ENCODE measurements at places on chromosomes 3 and 15. TPM values are rescaled to one million over a fixed set of nuclear protein-coding genes. Genes with fewer than 3 reads are reported as not detected.

- DNase-seq: no peak
- H3K36me3 ChIP-seq: no peaks in the 10 kb centered on the region
- H3K4me1 ChIP-seq: no peaks in the 10 kb centered on the region
- H3K4me3 ChIP-seq: no peak overlapping the region
- H3K27ac ChIP-seq: no peak overlapping the region
Observed at GRCh38 chr3:38561746-38562466, 65.8 kb downstream of the EXOG start.

DNA sequence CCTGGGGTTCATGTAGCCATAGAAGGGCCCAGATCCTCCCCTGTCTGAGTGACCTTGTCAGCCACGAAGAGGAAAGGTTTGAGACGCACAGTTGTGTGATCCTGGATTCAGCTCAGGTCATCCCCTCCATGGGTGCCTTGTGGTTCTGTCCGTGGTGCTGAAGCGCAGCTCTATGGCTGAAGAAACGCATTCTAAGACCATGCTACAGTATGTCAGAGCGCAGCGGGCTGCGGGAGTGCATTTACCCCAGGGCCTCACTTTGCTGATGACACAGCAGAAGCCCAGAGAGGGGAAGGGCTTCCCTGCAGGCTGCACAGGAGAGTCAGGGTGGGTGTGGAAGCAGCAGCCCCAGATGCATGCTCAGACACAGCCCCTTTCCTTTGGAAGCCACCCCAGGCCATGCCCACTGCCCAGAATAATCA, 68.8 kb upstream of the IQSEC1 start:
- no peak for DNase-seq
- H3K4me3 ChIP-seq: no peak overlapping the region
- no peaks in the 10 kb centered on the region for H3K36me3 ChIP-seq
- H3K27me3 ChIP-seq: no peaks in the 10 kb centered on the region
- H3K27ac ChIP-seq: no peak overlapping the region

MUSTN1 gene
- not detected for total RNA-seq

GP5 gene
- total RNA-seq: not detected

DNA sequence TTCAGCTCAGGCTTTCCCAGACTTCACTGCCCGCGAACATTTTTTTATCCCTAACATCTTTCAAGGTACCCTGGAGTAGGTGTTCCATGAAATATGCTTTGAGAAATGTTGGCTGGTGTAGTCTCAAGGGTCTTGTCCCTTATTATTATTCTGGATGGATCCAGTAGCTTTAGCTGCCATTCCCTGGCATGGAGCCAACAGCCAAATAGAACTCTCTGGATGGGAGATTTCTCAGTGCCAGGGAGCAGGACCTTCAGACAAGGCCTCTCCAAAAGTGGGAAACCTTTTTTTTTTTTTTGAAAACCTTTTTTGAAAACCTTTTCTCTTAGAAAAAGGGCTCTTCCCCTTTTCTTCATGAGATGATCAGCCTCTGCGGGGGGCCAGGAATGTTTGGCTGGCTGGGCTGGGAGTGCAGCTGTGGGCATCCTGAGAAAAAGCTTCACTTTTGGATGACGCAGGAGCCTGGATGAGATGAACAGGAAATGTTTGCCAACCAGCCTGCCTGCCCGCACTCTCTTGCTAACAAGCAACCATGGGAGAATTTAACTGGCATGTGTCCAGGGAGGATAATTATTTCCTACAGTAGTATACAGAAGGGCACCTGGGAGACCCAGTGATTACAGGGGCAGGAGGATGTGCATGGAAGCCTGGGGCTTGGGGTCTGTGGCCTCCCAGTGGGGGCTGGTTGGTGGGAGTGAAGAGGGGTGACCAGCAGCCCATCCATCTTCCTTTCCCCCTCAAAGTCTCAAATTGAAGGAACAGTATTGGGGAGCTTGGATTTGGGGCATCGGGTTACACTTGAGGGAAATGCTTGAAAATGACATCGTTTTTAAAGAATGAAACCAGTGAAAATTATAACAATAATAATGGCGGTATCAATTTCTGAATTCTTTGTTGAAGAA, 109.1 kb upstream of the LRIG1 start:
- H3K27me3 ChIP-seq: no peaks in the 10 kb centered on the region
- H3K27ac ChIP-seq: no peak overlapping the region
- no peak overlapping the region for H3K4me3 ChIP-seq
- DNase-seq: peak; percentile 81

GRCh38 chr3:172239218-172239790, 199.9 kb downstream of the FNDC3B start:
- no peak overlapping the region for H3K4me3 ChIP-seq
- no peaks in the 10 kb centered on the region for H3K36me3 ChIP-seq
- no peak for DNase-seq
- no peak overlapping the region for H3K27ac ChIP-seq
- H3K27me3 ChIP-seq: no peaks in the 10 kb centered on the region

DNA sequence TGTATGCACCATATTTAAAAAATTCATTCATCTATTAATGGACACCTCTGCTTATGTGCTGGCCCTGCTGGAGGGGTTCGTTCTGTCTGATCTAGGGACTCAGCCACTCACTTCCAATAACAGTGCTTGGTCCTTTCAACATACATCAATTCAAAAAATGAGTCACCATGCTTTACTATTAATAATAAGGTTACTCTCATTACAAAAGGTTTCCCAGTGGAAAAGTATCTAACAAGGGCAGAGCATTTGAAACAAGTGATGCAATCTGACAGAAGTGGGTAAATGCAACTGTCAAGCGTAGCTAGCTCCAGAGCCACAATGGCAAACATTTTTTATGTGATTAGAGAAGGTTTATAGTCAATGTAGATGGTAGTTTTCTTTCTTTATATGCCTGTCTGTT, 67.9 kb upstream of the TNIK start:
- H3K27ac ChIP-seq: no peak overlapping the region
- DNase-seq: no peak
- H3K4me1 ChIP-seq: no peaks in the 10 kb centered on the region
- H3K4me3 ChIP-seq: no peak overlapping the region
- H3K36me3 ChIP-seq: no peaks in the 10 kb centered on the region
- no peaks in the 10 kb centered on the region for H3K27me3 ChIP-seq

- no peak overlapping the region for H3K4me3 ChIP-seq
- H3K27ac ChIP-seq: no peak overlapping the region
- peaks cover 8% of the 10 kb centered on the region for H3K4me1 ChIP-seq
- H3K27me3 ChIP-seq: no peaks in the 10 kb centered on the region
- no peak for DNase-seq
- H3K36me3 ChIP-seq: peaks cover 16% of the 10 kb centered on the region
Observed at GRCh38 chr3:197908957-197909701, 40.9 kb upstream of the RPL35A start.

GRCh38 chr15:38991701-38992100, 427.1 kb upstream of the RASGRP1 start:
- no peaks in the 10 kb centered on the region for H3K36me3 ChIP-seq
- H3K27me3 ChIP-seq: no peaks in the 10 kb centered on the region
- H3K27ac ChIP-seq: no peak overlapping the region
- DNase-seq: no peak
- no peak overlapping the region for H3K4me3 ChIP-seq

- H3K27ac ChIP-seq: no peak overlapping the region
- DNase-seq: no peak
- H3K27me3 ChIP-seq: no peaks in the 10 kb centered on the region
- H3K4me3 ChIP-seq: no peak overlapping the region
Observed at GRCh38 chr3:77326586-77326985, 286.7 kb downstream of the ROBO2 start.

PLSCR2 gene
- not detected for total RNA-seq

- H3K4me1 ChIP-seq: no peaks in the 10 kb centered on the region
- H3K27ac ChIP-seq: no peak overlapping the region
- H3K4me3 ChIP-seq: no peak overlapping the region
- H3K27me3 ChIP-seq: no peaks in the 10 kb centered on the region
Observed at GRCh38 chr3:118846176-118846575, 188.5 kb downstream of the IGSF11 start.

DISP2 gene
- total RNA-seq: 0.37 TPM

DNA sequence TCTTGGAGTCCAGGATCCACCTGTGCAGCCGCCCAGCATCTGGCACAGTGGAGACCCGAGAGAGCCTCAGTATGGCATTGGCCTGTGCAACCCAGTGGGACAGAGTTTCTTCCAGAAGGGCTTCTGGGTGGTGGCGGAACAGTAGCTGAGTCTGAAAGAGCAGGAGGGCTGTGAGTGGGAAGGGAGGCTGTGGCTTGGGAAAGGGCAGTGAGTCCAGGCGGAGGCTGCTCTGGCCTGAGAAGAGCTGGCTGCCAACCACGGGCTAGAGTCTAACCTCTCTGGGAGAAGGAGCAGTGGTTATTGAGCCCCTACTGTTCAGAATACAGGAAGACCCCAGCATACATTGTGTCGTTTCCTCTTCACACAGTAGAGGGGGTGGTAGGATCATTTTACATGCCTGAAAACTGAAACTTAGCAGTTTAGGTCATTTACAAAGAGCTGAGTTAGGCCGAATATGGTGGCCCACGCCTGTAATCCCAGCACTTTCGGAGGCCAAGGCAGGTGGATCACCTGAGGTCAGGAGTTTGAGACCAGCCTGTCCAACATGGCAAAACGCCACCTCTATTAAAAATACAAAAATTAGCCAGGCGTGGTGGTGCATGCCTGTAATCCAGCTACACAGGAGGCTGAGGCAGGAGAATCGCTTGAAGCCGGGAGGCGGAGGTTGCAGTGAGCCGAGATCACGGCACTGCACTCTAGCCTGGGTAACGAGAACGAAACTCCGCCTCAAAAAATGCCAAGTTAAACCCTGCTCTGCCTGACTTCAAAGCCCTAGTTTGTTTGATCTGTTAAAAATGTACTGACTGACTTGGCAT, 3.2 kb downstream of the AEN start:
- H3K27me3 ChIP-seq: no peaks in the 10 kb centered on the region
- peak; percentile 83 for DNase-seq
- H3K27ac ChIP-seq: peak overlapping the region; percentile 95
- H3K4me3 ChIP-seq: peak overlapping the region; percentile 26
- peaks cover 80% of the 10 kb centered on the region for H3K4me1 ChIP-seq
- peaks cover 37% of the 10 kb centered on the region for H3K36me3 ChIP-seq

DNA sequence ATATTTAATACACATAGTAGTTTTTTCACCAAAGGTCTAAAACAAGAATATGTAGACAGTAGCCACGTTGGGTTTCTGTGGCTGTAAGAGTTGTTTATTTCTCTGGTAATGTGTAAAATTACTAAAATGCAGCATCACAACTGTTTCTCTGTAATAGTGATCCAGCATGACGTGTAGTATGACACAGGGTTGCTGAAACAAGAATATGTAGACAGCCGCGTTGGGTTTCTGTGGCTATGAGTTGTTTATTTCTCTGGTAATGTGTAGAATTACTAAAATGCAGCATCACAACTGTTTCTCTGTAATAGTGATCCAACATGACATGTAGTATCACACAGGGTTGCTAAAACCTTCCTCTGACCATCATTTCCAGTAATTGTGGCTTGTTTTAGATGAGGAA, 153.6 kb upstream of the ZNF717 start:
- no peaks in the 10 kb centered on the region for H3K36me3 ChIP-seq
- H3K4me1 ChIP-seq: no peaks in the 10 kb centered on the region
- DNase-seq: no peak
- H3K4me3 ChIP-seq: no peak overlapping the region

GRCh38 chr3:64163019-64163754, 62.1 kb downstream of the PRICKLE2 start:
- H3K4me1 ChIP-seq: peaks cover 31% of the 10 kb centered on the region
- H3K27ac ChIP-seq: peak overlapping the region; percentile 24
- no peak for DNase-seq
- no peak overlapping the region for H3K4me3 ChIP-seq
- H3K36me3 ChIP-seq: peaks cover 19% of the 10 kb centered on the region
- H3K27me3 ChIP-seq: no peaks in the 10 kb centered on the region

DNA sequence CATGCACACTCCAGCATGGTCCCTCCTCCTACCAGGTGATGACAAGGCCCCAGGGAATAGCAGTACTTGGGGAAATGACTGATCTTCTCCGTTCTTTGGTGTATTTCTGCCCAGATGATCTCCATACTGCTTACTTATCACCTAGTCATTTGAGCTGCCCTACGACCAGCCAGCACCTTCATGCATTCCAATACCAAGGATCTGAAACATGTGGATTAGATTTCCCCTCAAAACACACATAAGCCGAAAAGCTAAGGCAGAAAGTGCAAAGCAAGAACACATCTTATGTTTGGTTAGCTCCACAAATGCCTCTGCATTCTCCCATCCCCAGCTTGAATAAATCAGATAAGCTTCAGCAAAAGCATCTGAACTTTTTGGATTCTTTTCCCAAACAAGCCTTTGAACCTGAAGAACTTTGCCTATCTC, 64.8 kb upstream of the BCL6 start:
- H3K27ac ChIP-seq: no peak overlapping the region
- no peak overlapping the region for H3K4me3 ChIP-seq
- peaks cover 27% of the 10 kb centered on the region for H3K4me1 ChIP-seq

KBTBD13 gene
- not detected for total RNA-seq

SERPINI2 gene
- total RNA-seq: not detected

GPR149 gene
- not detected for total RNA-seq

GRCh38 chr3:194130807-194131589, 5.0 kb upstream of the HES1 start:
- H3K4me1 ChIP-seq: peaks cover 42% of the 10 kb centered on the region
- peak overlapping the region; percentile 73 for H3K27ac ChIP-seq
- H3K36me3 ChIP-seq: no peaks in the 10 kb centered on the region
- peak; percentile 88 for DNase-seq
- H3K27me3 ChIP-seq: no peaks in the 10 kb centered on the region
- H3K4me3 ChIP-seq: no peak overlapping the region

PLS1 gene
- 12.5 TPM for total RNA-seq

GOLGA8J gene
- not detected for total RNA-seq

GRCh38 chr3:113966172-113966571, 18.4 kb downstream of the ZDHHC23 start:
- no peak overlapping the region for H3K27ac ChIP-seq
- H3K27me3 ChIP-seq: no peaks in the 10 kb centered on the region
- H3K4me3 ChIP-seq: no peak overlapping the region
- DNase-seq: no peak
